ENCODE measurements at places on chromosomes 7 and 10.

DNA sequence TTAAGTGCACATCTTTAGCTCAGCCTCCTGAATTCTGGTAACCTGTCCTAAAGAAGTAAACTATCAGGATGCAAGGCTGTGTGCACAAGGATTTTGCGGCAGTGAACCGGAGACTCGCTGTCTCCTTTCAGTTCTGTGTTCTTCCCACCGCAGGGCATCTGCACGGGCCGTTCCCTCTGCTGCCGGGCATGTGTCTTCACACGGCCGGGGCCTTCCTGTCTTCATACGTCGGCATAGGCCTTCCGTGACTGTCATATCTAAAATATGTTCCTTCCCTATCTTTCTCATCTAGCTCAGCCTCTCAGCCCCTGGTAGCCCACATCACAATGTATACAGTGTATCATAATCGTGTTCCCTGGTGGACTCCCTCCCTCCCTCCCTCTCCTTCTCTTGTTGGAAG is 16.4 kb downstream of the PALD1 start:
- DNase-seq, result no peak

GRCh38 chr10:26624006-26624405 is 73.5 kb upstream of the PDSS1 start:
- DNase-seq, result no peak

DNA sequence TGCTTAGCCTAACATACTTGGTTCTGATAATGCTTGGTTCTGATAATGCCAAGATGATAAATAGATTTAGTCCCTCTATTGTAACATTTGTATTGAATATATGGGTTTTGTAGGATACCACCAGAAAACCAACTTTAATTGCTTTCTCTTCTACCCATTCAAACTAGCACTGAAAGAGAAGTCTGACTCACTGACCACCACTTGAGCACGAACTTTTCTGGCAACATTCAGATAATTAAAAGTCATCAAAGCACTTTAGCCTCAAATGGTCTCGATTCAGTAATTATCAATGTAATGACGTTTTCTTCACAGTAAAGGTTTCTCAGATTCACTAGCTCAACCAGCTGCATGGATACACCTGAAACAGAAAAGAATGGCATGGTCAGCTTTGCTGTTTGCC is 63.0 kb downstream of the HDAC9 start:
- no peak for DNase-seq

- no peak for DNase-seq
Observed at GRCh38 chr10:123241391-123242141, 87.4 kb downstream of the BUB3 start.

- DNase-seq, result no peak
Observed at GRCh38 chr7:119802147-119802546, 470.8 kb upstream of the KCND2 start.

DNA sequence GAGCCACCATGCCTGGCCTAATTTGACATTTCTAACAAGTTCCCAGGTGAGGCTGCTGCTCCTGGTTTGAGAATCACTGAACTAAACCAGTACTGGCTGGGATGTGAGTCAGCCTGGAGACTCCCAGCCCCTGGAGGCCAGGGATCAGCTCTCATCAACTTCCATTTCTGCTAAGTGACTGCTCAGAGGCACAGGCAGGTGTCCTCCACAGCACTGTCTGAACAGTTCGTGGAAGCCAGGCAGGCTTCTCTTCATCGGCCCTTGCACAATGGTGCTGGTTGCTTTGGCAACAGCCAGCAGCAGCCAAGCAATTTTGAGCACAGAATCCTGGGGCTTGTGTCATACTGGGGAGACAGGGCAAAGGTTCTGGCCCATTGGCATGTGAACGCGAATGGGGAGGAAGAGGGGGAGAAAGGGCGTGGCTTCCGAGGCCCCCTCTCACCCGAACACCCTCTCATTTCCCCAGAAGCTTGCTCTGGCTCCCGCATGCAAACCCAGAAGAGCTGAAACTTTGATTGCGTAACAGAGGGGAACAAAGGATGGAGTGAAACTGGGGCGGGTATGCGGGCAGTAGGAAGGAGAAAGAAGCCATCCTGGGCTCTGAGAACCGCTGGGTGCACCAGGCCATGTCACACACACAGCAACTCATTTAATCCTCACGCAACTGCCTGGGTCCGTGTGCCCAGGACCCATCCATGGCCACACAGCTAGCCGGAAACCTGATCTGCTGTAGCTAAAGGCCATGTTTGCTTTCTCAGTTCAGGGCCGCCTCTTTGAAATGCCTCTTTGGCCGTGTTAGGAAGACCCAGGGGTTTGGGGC is 9.0 kb upstream of the POR start:
- peak; percentile 79 for DNase-seq

GRCh38 chr10:14146025-14146424 is 184.7 kb downstream of the FRMD4A start:
- DNase-seq, result no peak

Measured in neural progenitor cell (in vitro differentiated cells).